SK-N-DZ (cell line): ENCODE measurements at places on chromosomes 13 and 19.

GRCh38 chr13:66225072-66225471 lies 1005.1 kb downstream of the PCDH9 start:
- no peak for DNase-seq

DNA sequence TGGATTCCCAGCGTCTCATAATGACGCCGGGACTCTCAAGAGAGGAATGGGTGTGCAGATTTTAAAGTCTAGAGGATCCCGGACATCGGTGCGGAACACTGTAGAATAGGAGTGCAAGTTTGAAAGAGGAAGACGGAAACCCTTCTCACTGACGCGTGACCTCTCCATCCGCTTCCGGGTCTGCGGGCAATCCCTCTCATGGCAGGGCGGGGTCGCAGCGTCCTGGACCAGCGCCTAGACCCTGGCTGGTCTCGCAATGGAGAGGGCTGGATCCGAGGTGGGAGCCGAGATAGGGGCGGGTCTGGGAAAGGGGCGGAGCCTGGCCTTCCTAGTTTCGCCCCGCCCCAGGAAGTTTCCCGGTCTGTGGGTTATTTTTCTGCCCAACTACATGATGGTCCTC lies 4.6 kb upstream of the ZNF845 start:
- no peak for DNase-seq

- no peak for DNase-seq
Observed at GRCh38 chr19:54947381-54947780, at the start of gene NLRP7. Gene NLRP7 (minus strand): TSS chr19:54947530.

GRCh38 chr13:45441633-45442032 lies 23.1 kb upstream of the COG3 start:
- DNase-seq, result no peak

- DNase-seq, result no peak
Observed at GRCh38 chr19:10643172-10643967, 10.8 kb upstream of the ILF3 start.

DNA sequence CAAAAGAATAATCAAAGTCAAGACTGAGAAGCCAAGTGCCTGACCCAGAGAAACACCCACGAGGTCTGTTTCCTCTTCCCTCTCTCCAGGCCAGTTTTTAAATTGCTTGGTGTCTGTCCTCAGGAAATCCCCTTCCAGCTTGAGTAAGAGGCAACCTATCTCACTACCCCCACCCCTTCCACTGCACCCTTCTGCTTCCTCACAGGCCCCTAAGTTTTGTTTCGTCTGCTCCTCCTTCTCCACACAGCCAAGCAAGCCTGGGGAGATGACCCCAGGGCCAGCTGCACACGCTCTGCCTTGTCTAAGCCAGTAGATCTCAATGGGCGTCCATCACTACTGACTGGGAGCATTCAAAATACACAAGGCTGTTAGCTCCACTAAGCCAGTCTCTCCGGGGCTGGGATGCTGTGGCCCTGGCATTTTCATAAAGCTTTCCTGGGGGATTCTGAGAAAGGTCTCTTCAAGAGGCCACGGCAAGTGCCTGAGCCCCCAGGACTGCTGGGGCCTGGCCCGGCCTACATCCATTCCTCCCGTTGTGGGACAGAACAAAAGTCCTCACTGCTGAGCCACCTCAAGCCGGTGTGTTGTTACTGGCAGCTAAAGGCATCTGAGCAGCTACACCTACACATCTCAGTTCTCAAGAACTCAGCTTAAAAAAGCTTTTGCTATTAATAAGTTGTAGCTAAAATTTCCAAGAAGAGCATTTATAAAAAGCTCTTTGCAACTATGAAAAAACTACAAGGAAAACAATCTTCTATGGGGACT lies 14.9 kb upstream of the IL4I1 start:
- no peak for DNase-seq

- DNase-seq, result no peak
Observed at GRCh38 chr19:55676383-55676782, 1.4 kb downstream of the EPN1 start.
